BJ (cell line): ENCODE measurements at places on chromosomes 7 and 10. TPM values are rescaled to one million over a fixed set of nuclear protein-coding genes. Genes with fewer than 3 reads are reported as not detected.

Gene GRID1
- polyA plus RNA-seq: 0.20 and 0.49 TPM in 2 replicates

Gene TMEM196
- not detected in 2 replicates for polyA plus RNA-seq

Gene PTER
- 9.3 and 15.2 TPM in 2 replicates for polyA plus RNA-seq

Gene ARL5B
- 2.7 and 7.2 TPM in 2 replicates for polyA plus RNA-seq

Gene ZNRF2
- 1.6 and 2.8 TPM in 2 replicates for polyA plus RNA-seq
